ENCODE measurements at places on chromosomes 11 and 22.

DNA sequence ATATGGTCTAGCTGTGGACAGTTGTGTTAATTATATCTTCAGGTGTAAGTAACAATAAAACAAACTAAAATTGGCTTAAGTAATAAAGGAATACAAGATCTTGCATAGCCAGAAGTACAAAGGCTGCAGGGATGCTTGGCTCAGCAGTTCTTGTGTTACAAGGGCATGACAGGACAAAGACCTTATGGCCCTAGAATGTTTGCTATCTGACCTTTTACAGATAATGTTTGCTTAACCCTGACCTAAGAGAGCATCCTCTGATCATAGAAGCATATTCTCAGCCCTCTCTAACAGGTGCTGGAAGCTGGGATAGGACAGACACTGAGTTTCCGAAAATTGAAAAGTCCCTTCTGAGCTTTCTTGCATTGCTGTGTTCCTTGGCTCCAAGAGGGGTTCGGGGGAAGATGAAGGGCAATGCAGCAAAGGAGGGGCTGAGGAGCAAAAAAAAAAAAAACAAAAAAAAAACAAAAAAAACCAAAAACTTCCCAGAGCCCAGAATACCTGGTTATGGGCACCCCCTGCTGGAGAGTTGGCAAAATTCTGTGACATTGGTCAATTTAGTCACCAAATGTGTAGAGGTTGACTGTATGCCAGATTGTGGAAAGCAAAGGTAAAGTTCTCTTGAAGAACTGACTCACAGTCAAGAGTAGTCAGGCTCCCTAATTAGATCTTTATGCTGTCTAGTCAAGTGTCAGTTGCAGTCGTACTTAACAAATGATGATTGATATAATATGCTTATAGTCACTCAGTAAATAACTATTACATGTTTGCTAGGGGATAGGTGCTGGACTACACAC is 10.4 kb upstream of the HIKESHI start:
- DNase-seq = peak; percentile 37

DNA sequence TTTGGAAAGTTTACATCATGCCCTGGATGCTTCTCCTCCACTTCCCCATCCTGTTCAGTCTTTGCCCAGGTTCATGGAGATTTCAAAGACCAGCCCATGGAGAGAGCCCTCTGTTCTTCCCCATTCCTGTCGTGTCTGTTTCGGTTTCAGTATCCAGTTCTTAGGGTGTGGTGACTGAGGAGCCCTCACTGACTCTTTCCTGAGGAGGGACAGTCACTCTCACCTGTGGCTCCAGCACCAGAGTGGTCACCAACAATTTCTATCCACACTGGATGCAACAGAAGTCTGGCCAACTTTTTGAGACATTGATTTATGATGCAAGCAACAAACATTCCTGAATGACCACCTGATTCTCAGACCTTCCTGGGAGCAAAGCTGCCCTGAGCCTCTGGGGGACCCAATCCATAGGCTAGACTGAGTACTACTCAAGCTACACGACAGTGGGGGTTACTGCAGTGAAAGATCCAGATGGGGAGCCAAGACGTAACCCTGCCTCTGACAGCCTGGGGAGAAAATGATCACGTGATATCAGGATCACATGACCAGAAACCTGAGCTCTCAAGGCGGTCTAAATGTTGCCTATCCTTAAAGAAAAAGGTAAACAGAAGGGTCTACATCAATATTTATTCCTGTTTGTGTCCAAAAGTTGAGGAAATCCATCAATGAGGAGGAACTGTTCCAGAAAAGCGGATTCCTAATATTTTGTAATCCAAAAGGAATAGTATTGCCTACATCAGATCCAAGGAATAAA is 76.2 kb upstream of the VPREB1 start:
- peak; percentile 30 for DNase-seq

DNA sequence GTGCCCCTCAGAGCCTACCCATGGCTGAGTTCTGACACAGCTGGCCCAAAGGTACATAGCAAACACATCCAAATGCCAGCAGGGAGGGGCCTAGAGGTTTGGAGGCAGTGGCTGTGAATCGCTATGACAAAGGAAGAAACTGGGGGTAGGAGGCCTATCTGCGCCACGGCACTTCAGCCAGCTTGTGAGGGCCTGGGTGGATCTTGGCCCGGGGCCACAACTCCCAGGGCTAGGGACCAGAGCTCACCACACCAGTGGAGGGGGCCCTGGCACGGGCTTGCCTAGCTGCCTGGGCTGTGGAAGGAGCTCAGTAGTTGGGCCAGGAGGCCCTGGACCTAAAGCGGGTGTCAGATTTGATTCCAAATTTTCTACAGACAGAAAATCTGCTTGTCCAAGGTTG is 9.4 kb upstream of the NAP1L4 start:
- no peak for DNase-seq

DNA sequence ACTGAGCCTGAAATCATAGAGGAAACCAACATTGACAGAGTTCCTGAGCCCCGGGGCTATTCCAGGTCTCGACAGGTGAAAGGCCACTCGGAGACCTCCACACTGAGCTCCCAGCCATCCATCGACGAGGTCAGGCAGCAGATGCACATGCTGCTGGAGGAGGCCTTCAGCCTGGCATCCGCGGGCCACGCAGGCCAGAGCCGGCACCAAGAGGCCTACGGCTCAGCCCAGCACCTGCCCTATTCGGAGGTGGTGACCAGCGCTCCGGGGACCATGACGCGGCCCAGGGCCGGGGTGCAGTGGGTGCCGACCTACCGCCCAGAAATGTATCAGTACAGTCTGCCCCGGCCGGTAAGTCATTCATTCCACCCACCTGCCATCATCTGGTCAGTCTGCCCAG is 54.9 kb downstream of the C11orf91 start:
- DNase-seq = no peak

DNA sequence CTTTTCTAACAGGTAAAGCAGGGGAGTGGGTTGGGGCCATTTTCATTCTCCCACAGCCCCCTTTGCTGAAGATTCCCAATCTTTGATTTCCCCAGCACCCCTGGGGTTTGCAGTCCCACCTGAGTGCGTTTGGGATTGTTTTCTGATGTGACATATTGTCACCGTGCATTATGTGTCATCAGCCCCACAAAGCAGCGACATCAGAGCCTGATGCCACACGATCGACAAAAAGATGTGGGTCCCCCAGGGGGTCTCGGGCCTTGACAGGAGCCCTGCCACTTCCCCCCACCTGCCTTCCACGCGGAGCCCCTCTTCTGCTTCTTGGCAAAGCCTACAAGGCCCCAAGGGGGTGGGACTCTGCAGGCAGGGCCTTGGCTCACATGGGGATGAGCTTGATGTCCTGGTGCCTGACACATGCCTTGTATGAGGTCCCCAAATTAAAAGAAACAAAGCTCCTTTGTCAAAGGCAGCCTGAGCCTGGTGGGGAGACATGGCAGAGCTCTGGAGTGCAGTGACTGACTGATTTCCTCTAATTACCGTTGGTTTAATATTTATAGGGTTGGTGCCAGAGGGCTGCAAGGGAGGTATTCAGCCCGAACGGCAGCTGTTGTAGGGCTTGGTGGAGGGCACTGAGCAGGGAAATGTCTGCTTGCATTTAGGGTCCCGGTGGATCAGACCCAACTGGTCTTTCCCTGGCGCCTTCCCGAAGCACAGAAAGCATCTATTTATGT is 149.2 kb downstream of the MIAT start:
- no peak for DNase-seq

DNA sequence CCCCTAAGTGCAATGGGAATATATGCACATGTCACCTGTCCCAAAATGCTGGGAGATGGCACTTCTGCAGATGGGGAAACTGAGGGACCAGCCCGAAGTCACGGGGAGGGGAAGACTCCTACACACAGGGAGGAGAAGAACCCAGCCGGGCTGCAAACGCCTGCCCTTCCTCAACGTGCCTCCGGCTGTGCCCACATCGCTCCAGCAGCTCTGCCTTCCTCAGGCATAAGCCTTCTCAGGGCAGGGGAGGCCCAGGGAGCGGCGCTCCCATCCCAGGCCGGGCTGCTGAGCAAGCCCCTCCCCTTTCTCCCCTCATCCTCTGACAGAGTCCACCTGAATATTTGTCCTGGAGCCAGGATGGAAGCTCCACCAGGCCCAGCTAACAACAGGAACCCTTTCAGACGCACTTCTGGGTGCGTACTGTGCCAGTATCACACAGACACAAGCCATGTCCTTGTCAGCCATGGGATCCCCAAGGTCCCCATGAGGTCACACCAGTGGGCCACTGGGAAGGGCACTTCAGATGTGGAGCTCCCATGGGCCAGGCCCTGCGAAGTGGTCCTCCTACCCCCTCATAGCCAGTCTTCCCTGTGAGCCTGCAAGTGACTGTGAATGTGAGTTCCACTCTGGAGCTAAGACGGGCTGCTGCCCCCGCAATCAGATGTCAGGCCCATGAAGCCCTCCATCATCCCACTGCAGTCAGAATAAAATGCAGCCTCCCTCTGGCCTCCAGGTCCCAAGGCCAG is 2.5 kb upstream of the CD81 start:
- DNase-seq = no peak

DNA sequence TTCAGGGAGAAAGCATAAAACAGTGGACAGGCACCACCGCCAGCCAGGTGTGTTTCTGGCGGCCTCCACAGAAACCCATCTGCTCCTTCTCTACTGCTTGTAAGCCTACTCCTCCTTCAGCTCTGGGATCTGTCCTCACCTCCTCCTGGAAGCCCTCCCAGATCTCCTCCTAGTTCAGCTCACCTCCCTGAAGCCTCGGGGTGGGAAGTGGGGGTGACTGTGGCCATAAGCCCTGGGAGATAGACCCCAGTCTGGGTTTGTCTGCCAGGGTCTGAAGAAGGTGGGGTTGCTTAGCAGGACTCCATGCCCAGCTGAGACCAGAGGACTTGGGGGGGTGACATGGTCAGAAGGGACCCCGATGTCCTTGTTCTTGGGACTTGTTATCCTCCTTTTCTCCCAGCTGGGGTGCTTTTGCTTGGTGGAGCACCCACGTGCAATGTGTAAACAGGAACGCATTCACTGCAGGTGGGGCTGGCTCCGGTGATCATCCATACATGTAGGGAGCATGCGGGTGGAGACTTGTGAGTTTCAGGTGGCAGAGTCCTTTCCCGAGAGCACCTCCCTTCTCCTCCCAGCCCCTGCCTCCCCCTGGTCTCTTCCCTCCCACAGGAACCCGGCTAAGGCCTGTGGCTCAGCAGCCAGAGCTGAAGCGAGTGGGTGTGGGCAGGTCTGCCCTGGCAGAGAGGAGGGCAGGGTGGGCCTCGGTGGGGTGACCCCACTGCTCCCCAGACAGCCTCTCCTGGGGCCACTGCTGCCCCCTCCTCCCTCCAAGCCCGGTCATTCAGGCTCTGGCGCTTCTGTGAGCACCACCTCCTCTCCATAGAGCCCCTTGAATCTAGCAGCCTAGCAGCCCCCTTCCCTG is 25.9 kb downstream of the MRGPRG start:
- DNase-seq = no peak

DNA sequence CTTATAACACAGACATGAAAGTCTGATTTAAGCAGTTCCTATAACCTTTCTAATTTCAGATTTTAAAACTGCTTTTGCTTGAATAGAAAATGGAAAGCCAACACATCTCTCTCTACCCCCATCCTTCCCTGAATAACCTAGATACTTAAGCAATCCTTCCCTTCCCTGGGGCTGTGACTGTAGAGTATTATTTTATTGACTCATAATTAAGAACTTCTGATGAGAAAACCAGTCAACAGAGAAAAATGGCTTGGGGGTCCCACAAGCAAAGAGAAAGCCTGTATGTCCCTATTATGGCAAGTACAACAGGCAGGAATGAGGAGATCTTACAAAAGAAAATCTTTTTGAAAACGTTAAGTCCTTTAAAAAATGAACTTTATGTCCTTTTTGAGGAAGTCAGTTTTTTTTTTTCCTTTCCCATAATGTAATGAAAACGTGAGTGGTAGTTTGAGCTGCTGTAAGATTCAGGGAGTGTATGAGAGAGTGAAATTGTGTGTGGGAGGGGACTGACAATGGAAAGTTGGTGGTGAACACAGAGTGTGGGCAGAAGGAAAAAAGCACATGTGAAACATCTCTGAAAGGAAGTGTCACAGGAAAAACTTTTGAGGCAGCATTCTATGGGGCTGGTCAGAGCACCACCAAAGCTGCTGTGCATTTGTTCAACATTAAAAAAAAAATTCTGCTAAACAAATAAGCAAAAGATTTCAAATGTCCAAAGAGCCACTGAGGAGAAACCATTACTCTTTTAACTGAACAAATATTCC is 154.6 kb downstream of the MAML2 start:
- peak; percentile 79 for DNase-seq

GRCh38 chr11:14894657-14895598 is 2.9 kb upstream of the CYP2R1 start:
- peak; percentile 90 for DNase-seq

DNA sequence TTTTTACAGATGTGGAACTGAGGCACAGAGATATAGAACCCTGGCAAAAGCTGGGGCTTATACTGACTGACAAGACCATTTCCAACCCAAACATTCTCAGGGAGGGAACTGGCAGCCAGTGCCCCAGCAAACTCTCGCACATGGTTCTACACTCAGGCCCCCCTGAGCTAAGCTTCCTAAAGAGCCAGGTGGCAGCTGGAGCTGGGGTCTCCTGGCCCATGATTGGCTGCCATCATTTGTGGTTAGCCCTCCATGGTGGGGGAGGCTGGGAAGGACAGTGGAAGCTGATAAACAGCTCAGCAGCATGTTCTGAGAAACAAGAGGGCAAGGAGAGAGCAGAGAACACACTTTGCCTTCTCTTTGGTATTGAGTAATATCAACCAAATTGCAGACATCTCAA is at the start of gene RAG1:
TSS of gene RAG1 (plus strand) at position 314 of the 400 bp plus-strand sequence. CDS start 5,298 bp downstream, outside the sequence.
- no peak for DNase-seq
